ENCODE measurements at places on chromosomes 11 and 22.

GRCh38 chr11:6646918-6647679, 8.5 kb downstream of the DCHS1 start:
- no peak for DNase-seq

DNA sequence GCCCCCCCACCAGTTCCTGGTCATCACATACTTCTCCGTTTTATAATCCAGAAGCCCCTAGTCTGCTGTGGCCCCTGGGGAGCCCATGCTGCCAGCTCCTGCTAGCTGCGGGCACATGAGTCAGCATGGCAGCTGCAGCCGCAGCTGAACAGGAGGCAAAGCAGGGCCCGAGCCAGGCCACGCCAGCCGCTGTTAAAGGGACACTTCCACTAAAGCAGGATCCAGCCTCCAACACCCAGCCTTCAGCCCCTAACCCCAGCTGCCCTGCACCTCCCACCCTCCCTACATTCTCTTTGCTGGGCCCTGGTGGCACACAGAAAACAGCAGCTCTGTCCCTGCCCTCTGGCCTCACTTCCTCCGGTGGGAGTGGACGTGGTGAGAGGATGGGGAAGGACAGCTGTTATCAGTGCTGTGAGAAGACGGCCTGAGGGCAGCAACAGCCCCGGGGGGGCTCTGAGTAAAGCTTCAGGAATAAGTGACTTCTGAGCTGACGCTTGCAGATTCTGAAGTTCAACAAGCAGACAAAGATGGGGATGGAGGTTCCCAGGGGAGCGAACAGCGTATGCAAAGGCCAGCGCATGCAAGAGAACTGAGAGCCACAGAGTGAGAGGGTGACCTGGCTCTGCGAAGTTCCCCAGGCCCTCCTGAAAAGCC, 688 bp upstream of the LRRC74B start:
- DNase-seq = peak; percentile 70

- no peak for DNase-seq
Observed at GRCh38 chr11:32358729-32359128, 76.6 kb downstream of the WT1 start.

DNA sequence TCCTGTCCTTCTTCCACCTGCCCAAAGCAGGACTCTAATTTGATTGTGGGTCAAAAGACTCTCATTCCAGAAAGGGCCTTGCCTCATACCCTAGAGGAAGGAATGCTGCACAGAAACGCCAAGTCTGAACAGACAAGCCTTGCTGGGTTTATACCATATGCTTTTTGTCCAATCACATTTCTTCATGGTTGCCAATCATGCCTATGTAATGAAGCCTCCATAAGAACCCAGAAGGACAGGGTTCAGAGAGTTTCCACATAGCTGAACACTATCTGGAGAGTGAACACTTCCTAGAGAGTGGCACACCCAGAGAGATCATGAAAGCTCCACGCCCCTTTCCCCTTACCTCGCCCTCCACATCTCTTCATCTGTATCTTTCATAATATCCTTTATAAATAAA, 4.8 kb upstream of the SAA2 start:
- no peak for DNase-seq

DNA sequence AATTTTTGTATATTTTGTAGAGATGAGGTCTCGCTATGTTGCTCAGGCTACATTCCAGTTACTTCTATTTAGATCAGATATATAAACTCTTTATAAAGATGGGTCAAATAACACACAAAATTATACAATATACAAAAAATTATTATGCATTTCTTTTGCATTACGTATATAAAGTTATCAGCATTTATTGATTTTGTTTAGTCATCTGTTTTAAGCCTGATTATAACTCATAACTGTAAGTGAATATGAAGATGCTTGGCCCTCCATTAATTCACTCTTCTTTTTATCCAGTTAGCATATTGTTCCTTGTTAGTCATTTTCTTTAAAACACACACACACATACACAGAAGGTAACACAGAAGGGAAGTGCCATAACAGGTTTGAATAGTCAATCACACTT, 14.5 kb downstream of the AQP11 start:
- no peak for DNase-seq

DNA sequence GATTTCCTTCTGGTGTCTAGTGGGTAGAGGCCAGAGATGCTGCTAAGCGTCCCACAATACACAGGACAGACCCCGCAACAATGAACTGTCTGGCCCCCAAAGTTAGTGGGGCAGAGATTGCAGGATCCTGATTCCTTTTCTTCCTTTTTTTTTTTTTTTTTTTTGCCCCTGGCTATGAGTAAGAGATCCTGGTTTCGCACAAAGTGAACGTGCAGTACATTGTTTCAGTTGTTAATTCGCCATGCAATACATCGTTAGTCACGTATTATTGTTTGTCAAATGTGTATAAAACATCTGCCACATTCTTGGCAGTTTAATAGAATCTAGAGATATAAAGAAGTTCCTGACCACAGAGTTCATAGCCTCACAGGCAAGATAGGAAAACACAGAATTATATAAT, 20.2 kb downstream of the ST3GAL4 start:
- no peak for DNase-seq

GRCh38 chr11:10395166-10395897, 59.7 kb upstream of the AMPD3 start:
- no peak for DNase-seq

GRCh38 chr11:16841984-16842383, 103.5 kb downstream of the C11orf58 start:
- no peak for DNase-seq

DNA sequence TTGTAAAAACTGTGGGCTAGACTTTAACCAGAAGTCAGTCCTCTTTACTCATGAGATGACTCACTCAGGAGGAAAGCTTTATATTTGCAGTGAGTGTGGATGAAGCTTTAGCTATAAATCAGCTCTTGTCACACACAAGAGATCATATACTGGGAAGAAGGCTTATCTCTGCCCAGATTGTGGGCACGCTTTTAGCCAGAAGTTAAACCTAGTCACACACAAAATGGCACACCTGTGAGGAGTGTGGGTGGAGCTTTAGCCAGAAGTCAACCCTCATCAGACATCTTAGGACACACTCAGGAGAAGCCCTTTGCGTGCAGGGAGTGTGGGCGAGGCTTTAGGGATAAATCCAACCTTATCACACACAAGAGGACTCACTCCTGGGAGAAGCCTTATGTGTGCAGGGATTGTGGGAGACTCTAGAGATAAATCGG, 706.9 kb upstream of the LUZP2 start:
- DNase-seq = peak; percentile 36

DNA sequence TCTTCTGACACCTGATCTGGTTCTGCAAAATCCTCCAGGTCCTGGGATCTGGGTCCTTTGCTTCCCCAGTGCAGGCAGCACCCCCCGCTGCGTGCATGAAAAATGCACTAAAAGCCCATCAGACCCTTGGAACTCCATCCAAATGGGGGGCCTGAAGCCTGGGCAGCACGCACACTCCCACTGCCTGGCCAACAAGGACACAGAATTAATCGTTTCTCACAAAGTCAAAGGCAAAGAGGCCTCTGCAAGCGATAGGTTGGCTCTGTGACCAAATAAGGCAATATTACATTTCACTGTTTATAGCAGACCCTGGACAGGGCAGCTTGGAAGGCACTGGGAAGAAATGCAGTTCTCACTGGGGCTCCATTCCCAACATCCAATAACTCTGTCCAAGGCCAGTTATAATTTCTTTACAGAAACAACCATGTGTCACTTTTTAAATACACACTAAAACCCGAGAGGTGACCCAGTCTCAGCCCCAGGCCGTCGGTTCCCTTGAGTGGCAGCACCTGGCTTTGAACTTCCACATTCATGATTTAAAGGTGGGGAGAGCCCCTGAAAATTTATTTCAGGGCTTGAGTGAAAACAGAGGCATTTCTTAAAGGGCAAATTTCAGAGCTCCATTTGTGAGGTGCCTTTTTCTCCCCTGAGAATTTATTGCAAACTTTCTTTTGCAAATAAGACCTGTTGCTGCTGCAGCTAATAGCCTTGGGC, 114.4 kb upstream of the ANO1 start:
- no peak for DNase-seq

GRCh38 chr11:73171436-73172161, 29.5 kb upstream of the FCHSD2 start:
- DNase-seq = no peak

- DNase-seq = no peak
Observed at GRCh38 chr11:45568049-45568448, 97.4 kb downstream of the CHST1 start.

DNA sequence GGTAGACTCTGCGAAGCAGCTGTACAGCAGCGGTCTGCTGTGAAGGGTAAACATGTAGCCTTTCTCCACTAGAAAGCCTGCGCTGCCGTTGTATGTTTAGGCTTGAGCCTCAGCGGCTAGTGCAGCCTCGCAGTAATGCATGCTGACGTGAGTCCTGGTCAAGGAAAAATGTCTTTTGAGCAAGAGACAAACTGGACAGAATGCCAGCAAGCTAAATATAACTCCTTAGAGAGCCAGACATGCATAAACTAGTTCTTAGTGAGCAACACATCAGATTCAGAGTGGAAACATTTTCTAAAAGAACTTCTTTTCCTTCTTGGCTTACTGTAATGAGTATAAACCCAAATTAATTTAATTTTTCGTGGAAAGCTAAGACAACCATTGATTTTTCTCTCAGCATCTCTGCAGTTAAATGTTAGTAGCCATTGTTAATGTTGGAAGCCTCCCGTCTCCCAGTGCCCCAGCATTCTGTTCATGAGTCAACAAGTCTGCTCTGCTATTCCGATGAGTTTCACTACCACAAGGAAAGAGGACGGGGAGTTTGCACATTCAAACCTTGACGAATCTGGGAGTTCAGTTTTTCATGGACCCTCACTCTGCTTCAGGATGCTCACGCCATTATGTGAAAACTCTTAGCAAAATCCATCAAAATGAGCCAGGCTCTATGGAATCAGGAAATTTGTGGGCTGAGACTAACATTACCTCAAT, 51.4 kb downstream of the JAM3 start:
- DNase-seq = peak; percentile 95

DNA sequence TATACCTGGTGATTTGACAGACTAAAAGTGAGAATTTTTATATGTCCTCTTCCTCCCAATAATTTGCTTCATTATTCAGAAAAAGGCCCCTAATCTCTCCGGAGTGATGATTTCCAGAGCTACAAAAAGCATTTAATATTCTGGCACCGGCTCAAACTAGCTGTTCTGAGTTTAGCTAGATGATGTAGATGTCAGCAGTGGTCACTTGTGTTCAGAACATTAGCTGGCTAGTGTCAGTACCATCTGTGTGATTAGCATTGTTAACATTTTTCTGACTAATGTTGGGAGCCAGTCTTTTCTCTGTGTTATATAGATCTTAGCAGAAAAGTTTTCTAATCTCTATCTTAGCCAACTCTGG, 68.7 kb upstream of the RRM1 start:
- no peak for DNase-seq

Data from stromal cell of bone marrow (primary cell).